Effector memory CD8-positive, alpha-beta T cell (primary cell): ENCODE measurements at places on chromosomes 5 and 9.
A peak's percentile ranks its signal among the peaks of the same experiment; 100 is the strongest.

GRCh38 chr5:64207978-64208377 lies 42.3 kb downstream of the RNF180 start:
- no peak for DNase-seq
- H3K4me3 ChIP-seq, result no peak overlapping the region
- H3K4me1 ChIP-seq, result no peaks in the 10 kb centered on the region
- no peak overlapping the region for H3K27ac ChIP-seq

DNA sequence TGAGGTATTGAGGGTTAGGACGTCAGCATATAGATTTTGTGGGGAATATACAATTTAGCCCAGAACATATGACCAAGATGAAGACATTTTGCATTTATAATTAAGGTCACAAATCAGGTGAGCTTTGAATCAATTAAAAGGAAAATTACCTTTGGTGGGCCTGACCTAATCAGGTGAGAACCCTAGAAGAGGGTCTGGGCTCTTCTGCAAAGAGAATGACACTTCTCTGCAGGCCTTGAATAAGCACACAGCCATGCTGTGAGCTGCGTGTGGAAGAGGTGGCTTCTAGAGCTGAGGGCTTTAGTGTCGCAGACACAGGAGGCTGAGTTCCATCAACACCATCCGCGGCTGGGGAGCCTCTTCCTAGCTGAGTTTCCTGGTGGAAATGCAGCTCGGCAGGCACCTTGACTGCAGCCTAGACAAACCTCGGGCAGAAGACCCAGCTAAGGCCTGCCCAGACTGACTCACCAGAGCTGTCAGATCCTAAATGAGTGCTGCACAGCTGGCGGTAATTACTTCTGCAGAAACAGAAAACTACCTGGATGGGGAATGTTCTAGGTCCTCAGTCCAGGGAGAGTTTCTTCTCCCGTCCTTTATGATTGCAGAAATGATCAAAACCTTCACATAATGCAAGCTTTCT lies 287.5 kb upstream of the IRX1 start:
- no peak overlapping the region for H3K27ac ChIP-seq
- H3K36me3 ChIP-seq, result no peaks in the 10 kb centered on the region
- H3K4me3 ChIP-seq, result no peak overlapping the region
- no peaks in the 10 kb centered on the region for H3K4me1 ChIP-seq

- no peak overlapping the region for H3K4me3 ChIP-seq
- H3K27ac ChIP-seq, result no peak overlapping the region
- H3K27me3 ChIP-seq, result peaks cover 9% of the 10 kb centered on the region
- no peak for DNase-seq
- peaks cover 4% of the 10 kb centered on the region for H3K4me1 ChIP-seq
Measured at GRCh38 chr5:107809201-107810034, 138.7 kb upstream of the EFNA5 start.

DNA sequence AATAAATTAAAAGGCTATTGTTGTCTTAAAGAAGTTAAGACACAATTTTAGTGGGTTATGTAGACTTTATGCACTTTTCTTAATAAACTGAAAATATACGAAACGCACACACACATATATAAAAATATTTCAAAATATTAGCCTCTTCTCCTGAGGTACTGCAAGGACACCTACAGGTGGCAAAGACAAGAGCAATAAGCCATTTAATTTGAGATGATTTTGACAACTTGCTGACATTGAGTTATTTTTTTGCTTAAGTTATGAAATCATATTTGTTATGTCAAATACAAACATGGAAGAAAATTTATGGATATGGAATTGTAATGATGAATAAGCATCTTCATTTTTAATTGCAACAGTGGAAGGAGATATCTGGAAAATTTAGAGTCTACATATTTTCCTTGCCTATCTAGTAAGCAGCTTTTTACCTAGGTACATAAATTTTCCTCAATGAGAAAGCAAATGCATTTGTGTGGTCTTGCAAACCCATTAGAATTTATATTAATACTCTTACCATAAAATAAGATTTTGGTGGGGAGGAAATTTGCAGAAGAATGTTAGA lies 301.6 kb downstream of the ISL1 start:
- no peaks in the 10 kb centered on the region for H3K36me3 ChIP-seq
- no peaks in the 10 kb centered on the region for H3K27me3 ChIP-seq
- no peak for DNase-seq
- H3K4me3 ChIP-seq, result no peak overlapping the region

- no peak for DNase-seq
- H3K27ac ChIP-seq, result no peak overlapping the region
- no peaks in the 10 kb centered on the region for H3K36me3 ChIP-seq
- H3K4me3 ChIP-seq, result no peak overlapping the region
- H3K4me1 ChIP-seq, result no peaks in the 10 kb centered on the region
Measured at GRCh38 chr5:147101659-147102369, 133.0 kb upstream of the STK32A start.

- no peak overlapping the region for H3K4me3 ChIP-seq
- no peak for DNase-seq
- H3K27me3 ChIP-seq, result no peaks in the 10 kb centered on the region
- peaks cover 32% of the 10 kb centered on the region for H3K4me1 ChIP-seq
- peaks cover 9% of the 10 kb centered on the region for H3K36me3 ChIP-seq
Measured at GRCh38 chr5:95826949-95827891, 4.7 kb upstream of the GLRX start.

- no peak overlapping the region for H3K27ac ChIP-seq
- no peak overlapping the region for H3K4me3 ChIP-seq
Measured at GRCh38 chr5:91110686-91111085, 272.4 kb downstream of the ARRDC3 start.

GRCh38 chr9:81408951-81409350 lies 280.4 kb downstream of the TLE1 start:
- no peaks in the 10 kb centered on the region for H3K36me3 ChIP-seq
- no peaks in the 10 kb centered on the region for H3K27me3 ChIP-seq
- no peak overlapping the region for H3K4me3 ChIP-seq
- H3K4me1 ChIP-seq, result no peaks in the 10 kb centered on the region
- no peak for DNase-seq

- H3K36me3 ChIP-seq, result peaks cover 3% of the 10 kb centered on the region
- DNase-seq, result no peak
- no peaks in the 10 kb centered on the region for H3K4me1 ChIP-seq
- H3K4me3 ChIP-seq, result no peak overlapping the region
- no peaks in the 10 kb centered on the region for H3K27me3 ChIP-seq
- no peak overlapping the region for H3K27ac ChIP-seq
Measured at GRCh38 chr9:133814586-133815208, 76.5 kb upstream of the SARDH start.

DNA sequence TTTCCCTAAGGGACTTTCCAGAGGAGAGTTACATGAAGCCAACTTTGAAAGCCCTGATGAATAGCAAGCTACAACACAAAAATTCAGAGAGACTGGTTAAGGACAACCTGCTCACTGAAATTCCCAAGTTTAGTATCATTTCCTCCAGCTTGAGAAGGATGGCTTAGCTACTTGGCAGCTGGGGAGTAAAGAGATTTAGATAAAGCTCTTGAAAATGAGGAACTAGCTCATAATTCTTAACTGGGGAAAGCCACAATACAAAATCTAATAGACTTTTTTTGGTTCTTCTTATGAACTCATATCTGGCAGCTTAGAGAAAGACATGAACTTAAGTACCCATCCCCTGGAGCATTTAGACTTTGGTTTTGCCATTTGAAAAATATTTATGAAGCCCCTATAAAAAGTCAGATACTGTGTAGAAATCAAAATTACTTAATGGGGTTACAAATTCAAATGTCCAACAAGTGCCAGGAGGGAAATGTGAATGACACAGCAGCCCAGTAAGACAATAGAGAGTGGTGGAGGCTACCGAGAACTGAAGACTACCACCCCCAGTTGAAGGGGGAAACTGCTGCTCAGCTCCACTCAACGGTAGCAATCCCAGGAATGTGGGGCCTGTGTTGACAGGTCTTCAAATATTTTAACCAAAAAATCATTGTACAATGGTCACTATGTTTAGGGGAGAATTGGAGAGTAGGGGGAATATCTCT lies 79.4 kb upstream of the ADRB2 start:
- no peaks in the 10 kb centered on the region for H3K27me3 ChIP-seq
- H3K36me3 ChIP-seq, result no peaks in the 10 kb centered on the region
- H3K27ac ChIP-seq, result no peak overlapping the region
- H3K4me1 ChIP-seq, result no peaks in the 10 kb centered on the region
- H3K4me3 ChIP-seq, result no peak overlapping the region

GRCh38 chr9:32704343-32704742 lies 68.9 kb upstream of the TAF1L start:
- no peaks in the 10 kb centered on the region for H3K36me3 ChIP-seq
- peaks cover 53% of the 10 kb centered on the region for H3K27me3 ChIP-seq
- no peak overlapping the region for H3K27ac ChIP-seq
- no peak for DNase-seq

DNA sequence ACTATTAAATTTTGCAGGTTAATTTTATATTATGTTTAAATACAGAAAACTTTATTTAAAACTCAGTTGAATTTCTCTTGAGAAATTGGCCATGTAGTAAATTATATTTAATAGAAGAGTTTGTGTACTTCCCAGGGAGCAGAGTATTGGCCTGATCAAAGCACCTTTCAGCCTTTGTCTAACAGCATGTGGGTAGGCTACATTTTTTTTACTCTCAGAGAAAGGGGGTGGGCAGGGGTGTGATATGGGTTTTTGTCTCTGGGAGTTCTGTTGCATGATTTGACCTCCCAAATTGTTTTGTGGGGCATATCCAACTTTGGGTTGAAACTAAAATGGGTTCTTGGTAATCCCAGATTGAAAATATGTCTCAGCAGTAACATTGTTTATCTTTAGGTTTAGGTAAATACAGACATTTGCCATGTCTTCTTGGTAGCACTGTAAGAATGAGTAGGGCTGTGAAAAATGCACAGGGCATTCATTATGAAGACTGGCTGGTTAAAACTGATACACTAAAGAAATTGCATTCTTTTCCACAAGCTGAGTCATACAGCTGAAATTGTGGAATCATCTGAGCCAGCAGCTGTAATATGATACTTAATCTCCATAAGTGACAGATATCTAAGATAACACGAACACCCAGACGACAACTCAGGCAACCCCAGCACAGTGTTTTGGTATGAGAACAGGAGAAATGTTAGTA lies 75.4 kb upstream of the CDKN2B start:
- no peak overlapping the region for H3K27ac ChIP-seq
- H3K27me3 ChIP-seq, result peaks cover 7% of the 10 kb centered on the region
- no peak overlapping the region for H3K4me3 ChIP-seq
- DNase-seq, result no peak
- no peaks in the 10 kb centered on the region for H3K36me3 ChIP-seq

DNA sequence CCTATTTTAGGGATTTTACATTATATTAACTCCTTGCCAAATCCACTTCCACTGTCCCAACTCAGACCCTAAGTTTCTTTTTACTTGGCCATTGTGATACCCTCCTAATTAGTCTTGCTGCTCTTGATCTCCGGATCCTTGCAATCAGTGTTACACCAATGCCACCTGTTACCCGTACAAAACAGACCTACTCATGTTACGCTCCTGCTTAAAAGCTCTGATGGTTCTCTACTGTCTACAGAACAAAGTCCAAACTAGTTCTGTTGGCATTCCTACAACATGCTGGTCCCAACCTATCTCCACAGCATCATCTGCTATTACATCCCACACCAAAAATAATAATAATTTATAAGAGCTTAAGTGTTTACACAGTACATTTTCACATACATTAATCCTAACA lies 9.8 kb downstream of the ECPAS start:
- H3K27ac ChIP-seq, result peak overlapping the region; percentile 6
- no peaks in the 10 kb centered on the region for H3K27me3 ChIP-seq
- DNase-seq, result no peak
- peaks cover 3% of the 10 kb centered on the region for H3K36me3 ChIP-seq
- no peak overlapping the region for H3K4me3 ChIP-seq
- H3K4me1 ChIP-seq, result peaks cover 28% of the 10 kb centered on the region
